ENCODE measurements at places on chromosomes 16 and 17.

DNA sequence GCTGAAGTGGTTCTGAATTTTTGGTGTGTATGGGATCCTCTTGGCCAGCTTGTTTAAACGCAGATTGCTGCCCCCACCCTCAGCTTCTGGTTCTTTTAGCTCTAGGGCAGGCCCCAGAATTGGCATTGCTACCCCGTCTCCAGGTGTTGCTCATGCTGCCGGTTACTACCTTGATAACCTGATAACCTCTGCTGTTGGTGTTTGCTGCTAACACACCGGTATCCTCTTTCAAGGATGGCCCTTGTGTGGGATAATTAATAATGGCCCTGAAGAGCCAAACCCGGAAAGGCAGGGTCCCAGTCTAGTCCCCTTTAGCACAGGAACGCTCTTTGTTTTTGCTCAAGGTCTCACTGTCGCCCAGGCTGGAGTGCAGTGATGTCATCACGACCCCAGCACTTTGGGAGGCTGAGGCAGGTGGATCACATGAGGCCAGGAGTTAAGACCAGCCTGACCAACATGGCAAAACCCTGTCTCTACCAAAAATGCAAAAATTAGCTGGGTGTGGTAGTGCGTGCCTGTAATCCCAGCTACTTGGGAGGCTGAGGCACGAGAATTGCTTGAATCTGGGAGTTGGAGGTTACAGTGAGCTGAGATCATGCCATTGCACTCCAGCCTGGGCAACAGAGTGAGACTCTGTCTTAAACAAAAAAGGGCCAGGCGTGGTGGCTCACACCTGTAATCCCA is 1.3 kb upstream of the ST3GAL2 start:
- no peak for DNase-seq

DNA sequence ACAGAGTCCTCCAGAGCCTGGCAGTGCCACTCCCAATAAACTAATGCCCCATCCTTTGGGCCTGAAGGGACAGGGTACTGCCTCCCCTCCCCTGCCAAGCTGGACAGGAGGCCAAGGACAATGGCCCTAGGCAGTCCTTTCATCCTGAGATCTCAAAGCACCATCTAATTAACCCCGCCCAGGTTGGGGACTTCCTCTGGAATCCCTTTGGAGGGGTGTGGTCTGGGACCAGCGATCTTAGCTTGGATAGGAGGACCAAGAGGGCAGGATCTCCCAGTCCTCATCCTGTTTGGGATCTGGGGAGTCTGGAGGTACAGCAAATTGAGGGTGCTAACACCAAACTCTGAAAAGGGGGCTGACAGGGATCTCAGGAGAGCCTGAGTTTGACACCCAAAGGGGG is 18.2 kb upstream of the SP6 start:
- no peak for DNase-seq

- no peak for DNase-seq
Observed at GRCh38 chr17:282000-282911, 70.4 kb downstream of the RPH3AL start.

- no peak for DNase-seq
Observed at GRCh38 chr17:63685041-63685440, 14.9 kb downstream of the LIMD2 start.

GRCh38 chr16:87675111-87675719 is 72.9 kb downstream of the JPH3 start:
- no peak for DNase-seq

- no peak for DNase-seq
Observed at GRCh38 chr16:87930456-87930855, 5.9 kb downstream of the CA5A start.

All from cortex of kidney (tissue), 1 donor.